ENCODE measurements at places on chromosomes 1 and 21.

GRCh38 chr1:40044110-40044509 is 3.6 kb downstream of the CAP1 start:
- no peak for DNase-seq

DNA sequence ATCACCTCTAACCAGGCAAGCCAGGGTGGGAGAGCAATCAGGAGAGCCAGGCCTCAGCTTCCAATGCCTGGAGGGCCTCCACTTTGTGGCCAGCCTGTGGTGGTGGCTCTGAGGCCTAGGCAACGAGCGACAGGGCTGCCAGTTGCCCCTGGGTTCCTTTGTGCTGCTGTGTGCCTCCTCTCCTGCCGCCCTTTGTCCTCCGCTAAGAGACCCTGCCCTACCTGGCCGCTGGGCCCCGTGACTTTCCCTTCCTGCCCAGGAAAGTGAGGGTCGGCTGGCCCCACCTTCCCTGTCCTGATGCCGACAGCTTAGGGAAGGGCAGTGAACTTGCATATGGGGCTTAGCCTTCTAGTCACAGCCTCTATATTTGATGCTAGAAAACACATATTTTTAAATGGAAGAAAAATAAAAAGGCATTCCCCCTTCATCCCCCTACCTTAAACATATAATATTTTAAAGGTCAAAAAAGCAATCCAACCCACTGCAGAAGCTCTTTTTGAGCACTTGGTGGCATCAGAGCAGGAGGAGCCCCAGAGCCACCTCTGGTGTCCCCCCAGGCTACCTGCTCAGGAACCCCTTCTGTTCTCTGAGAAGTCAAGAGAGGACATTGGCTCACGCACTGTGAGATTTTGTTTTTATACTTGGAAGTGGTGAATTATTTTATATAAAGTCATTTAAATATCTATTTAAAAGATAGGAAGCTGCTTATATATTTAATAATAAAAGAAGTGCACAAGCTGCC is 19.8 kb downstream of the CSF1 start:
- DNase-seq = no peak

DNA sequence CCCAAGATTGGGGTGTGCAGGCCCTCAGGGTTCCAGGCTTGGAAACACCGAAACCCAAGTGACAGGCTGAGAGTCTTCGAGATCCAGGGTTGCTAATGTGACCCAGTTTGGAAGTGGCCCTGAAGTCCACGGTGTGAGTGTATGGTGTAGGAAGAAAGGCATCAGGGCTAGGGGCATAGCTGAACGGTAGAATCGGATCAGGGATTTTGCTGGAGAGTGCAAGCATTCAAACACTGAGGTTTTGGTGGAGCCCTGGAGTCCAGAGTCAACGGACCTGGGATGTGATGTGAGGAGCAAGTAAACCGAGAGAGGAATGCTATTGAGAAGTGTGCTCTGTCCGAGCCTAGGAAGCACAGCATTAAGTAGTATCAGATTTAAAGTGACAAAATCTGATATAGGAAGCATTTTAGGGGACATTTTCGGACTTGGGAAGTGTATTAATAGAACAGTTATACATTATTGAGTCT is 958 bp downstream of the NFYC start:
- DNase-seq = no peak

DNA sequence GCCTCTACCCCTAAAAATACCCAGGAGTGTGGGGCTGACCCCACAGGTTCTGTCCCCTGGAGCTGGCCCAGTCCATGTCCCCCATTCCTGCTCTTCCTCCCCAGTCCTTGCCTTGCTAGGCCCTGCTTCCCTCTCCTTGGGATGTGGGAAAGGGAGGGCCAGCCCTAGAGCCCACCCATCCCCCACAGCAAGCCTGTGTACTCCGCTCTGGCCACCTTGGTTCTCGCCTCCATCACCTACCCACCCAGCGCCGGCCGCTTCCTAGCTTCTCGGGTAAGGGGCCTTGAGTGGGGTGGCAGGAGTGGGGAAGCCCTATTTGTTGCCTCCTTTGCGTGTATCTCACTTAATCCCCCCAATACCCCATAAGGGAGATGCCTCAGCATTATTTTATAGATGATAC is 6.7 kb downstream of the CLCNKB start:
- DNase-seq = no peak

DNA sequence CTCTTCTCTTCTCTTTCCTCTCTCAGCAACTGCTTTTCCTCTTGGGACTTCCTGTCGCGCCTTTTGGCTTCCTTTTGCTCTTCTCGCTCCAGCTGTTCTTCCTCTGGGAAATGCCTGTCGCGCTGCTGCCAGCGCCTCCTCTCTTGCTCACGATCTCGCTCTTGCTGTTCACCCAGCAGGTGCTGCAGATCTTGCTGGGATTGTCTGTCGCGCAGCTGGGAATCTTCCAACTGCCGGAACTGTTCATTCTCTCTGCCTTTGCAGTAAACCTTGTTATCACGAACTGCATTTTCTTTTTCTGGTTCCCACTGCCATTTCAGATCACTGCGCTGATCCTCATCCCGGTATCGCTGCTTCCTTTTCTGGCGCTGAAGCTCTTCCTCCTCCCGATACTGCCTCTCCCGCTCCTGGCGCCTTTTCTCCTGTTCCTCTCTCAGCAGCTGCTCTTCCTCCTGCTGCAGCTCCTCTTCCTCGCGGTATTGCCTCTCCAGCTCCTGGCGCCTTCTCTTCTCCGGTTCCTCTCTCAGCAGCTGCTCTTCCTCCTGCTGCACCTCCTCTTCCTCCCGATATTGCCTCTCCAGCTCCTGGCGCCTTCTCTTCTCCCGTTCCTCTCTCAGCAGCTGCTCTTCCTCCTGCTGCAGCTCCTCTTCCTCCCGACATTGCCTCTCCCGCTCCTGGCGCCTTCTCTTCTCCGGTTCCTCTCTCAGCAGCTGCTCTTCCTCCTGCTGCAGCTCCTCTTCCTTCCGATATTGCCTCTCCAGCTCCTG is 5.8 kb downstream of the TCHH start:
- DNase-seq = no peak

DNA sequence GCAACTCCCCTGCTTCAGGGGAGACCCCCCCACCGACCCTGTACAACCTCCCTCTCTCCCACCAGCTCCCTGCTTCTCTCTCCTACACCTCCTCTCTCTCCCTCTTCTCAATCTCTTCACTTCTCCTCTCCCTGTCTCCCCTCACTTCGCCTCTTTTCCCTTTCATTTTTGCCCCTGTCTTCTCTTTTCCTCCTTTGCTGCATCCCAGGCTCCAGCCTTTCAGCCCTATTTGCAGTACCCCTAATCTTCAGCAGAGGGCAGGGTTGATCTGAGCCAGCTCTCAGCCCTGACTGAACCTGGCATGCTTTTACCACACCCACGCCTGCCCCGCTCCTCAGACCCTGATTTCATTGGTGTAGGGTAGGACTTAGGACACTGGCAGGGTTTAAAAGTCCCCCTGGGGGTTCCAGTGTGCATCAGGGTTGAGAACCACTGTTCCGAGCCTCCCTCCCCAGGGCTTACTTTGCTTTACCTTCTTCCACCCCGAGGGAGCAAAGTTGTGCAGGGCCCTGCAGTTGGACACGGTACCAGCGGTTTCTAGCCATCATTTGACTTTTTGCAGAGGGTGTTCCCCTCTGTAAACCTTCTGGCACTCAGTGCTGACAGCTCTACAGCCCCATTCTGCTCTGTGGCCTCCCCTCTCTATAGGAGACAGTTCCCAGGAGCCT is 67.3 kb upstream of the CNTN2 start:
- no peak for DNase-seq

DNA sequence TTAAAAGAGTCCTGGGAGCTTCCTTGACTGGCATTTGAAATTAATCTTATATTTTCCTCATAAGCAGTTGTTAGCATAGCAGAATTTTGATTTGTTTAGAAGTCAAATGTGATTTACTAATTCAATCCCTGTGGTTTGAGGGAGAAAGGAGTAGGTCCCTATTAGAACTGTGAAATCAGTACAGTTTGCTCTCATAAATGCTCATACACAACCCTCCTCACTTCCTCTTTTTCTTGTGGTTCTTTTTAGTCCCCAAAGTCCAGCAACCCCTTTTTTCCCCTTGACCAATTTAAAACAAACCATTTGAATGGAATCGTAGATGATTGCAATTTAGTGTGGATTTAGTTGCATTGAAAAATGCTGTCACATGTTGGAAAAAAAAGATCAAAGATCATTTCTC is 9.2 kb upstream of the IFI44 start:
- no peak for DNase-seq

- no peak for DNase-seq
Measured at GRCh38 chr21:40706176-40706575, 140.8 kb downstream of the DSCAM start.

GRCh38 chr1:177858332-177858821 is 111.5 kb downstream of the SEC16B start:
- DNase-seq = no peak

GRCh38 chr21:41438425-41439113 is 12.5 kb downstream of the MX1 start:
- no peak for DNase-seq

DNA sequence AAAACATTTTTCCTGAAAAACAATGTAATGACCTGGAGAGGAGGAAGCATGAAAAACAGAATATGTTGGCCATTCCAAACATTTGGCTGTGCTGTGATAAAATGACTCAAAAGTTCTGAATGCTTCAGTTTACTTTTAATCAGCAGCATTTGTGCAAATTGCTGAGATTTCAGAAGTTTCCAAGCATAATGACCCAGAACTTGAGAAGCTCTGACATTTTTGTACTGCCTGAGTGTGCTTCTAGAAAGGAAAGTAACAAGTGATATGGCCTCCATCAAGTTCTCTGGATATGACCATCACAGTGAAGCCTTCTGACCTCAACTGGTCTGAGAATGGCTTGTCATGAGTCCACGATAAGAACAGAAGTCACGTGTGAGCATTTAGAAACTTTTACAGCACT is 283.4 kb upstream of the ZRANB2 start:
- DNase-seq = no peak
